Activated T-helper 1 cell treated with Interleukin-2 at 50 U/mL for 16 hours (primary cell): ENCODE measurements at places on chromosomes 4 and X.

- no peak for DNase-seq
These were observed 581.4 kb upstream of the AADAT start for GRCh38 chr4:170671171-170671570.

DNA sequence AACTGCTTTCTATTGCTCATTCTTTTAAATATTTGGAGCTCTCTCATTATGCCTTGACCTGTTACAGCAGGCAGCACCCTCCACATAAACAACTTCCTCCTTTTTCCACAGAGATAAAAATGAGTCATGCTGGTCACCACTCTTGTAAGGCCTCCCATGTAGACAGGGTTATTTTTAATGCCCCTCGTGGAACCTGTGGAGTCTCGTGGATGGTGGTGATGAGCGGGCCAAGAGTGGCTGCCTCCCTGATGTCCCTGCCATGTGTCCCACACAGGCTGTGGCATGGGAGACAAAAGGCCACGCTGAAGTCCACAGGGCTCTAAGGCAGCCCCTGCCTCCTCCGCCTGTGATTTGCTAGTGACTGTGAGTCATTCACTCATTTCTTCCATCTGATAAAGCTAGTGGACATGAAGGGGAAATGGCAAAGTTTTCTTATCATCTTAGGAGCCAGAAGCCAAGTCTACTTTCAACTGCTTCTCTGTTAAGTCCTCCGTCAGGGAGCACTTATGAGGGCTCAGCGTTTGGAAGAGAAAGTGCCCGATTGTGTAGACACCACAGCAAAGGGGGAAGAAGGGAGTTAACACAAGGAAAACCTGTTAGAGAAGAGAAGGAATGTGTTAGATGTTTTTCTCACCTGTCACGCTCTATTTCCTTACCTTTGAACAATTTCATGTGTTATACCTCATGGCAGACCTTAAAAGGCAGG, 121.6 kb upstream of the FAT1 start:
- DNase-seq, result no peak

- no peak for DNase-seq
These were observed 7.7 kb downstream of the NSG1 start for GRCh38 chr4:4394644-4395043.

- no peak for DNase-seq
These were observed 87.1 kb downstream of the VCX2 start for GRCh38 chrX:8084006-8084405.

DNA sequence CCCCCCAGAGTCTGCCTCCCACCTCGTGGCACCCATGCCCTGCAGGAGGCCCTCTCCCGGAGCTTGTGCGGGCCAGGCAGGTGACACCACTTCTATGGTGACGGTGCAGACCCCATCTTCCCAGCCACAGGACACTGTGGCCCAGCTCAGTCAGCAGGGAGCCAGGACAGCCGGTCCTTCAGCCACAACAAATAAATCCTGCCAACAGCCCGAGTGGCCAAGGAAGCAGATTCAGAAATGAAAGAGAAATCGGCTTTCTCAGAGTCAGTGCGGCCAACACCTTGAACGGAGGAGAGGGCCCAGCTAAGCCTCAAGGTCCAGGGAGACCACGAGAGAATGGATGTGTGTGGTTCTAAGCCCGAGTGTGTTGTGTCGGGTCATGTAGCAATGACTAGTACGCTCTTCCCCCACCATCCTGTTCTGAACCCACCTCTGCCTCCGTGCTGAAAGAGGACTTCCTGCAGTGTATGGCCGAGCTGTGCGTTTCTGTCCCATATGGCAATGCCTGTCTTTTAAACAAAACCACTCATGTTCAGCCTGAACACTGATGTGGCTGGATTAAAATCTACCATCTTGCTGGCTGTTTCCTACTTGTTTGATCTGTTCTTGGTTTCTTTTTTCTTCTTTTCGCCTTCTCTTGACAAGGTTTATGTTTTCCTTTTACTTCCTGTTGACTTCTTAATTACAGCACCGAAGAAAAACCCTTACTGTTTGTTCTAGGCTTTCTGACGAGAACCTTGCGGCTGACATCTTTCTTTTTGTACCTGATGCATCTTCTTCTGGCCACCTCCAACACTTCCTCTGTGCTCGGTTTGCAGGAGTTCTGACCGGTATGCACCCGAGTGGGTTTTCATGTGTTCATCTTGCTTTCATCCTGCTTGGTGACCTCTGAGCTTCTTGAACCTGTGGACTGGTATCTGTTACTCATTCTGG, 53.1 kb downstream of the GAK start:
- DNase-seq, result peak; percentile 12

- no peak for DNase-seq
These were observed 100.4 kb downstream of the MMRN1 start for GRCh38 chr4:89995006-89995405.

GRCh38 chrX:48833542-48834138, 1.8 kb downstream of the PCSK1N start:
- DNase-seq, result no peak

- no peak for DNase-seq
These were observed 287.0 kb upstream of the MAGEB18 start for GRCh38 chrX:25851141-25851540.

- no peak for DNase-seq
These were observed 328.4 kb downstream of the PAPSS1 start for GRCh38 chr4:107391630-107392028.

DNA sequence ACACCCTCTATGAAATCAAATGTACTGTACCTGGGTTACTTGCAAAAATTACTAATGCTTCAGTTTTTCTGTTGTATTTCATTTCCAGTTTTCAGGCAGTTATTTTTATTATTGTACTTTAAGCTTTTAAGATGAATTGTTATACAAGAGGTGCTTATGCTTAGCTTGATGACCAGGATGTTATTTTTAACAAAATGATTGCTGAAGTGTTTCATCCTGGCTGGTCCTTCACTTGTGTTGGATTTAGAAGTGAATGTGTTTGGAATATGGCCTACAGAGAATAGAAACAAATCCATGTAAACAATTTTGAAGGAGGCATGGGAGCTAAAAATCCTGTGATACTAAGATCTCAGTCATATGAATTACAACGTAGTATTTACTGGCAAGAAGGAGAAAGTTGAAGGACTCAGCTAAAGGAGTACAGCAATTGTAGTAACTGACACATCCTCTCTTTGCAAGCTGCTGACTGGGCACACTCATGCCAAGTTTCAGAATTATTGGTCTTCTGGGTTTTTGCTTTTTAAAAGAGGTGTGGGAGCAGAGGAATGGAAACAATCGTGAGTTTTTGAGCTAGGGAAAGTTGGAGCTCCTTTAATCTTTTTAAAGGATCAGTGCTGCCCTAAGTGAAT, 9.2 kb downstream of the UBE2A start:
- no peak for DNase-seq

DNA sequence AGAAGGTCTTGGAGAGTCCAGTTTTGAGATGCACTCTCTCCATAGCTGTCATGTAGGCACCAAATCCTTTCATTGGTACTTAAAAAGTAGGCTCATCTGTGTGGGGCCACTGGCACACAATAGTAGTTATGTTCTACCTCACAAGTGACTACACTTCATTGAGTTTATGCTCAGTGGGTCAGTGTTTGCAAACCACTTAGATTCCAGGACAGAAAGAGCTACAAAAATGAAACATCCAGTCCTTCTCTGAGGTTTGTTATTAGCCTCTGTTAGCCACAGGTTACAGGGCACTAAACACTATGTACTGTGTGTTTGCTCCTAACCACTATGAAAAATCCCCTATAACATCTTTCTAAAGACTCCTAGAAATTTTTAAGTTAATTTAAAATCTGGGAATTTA, 13.8 kb downstream of the RAB28 start:
- no peak for DNase-seq

DNA sequence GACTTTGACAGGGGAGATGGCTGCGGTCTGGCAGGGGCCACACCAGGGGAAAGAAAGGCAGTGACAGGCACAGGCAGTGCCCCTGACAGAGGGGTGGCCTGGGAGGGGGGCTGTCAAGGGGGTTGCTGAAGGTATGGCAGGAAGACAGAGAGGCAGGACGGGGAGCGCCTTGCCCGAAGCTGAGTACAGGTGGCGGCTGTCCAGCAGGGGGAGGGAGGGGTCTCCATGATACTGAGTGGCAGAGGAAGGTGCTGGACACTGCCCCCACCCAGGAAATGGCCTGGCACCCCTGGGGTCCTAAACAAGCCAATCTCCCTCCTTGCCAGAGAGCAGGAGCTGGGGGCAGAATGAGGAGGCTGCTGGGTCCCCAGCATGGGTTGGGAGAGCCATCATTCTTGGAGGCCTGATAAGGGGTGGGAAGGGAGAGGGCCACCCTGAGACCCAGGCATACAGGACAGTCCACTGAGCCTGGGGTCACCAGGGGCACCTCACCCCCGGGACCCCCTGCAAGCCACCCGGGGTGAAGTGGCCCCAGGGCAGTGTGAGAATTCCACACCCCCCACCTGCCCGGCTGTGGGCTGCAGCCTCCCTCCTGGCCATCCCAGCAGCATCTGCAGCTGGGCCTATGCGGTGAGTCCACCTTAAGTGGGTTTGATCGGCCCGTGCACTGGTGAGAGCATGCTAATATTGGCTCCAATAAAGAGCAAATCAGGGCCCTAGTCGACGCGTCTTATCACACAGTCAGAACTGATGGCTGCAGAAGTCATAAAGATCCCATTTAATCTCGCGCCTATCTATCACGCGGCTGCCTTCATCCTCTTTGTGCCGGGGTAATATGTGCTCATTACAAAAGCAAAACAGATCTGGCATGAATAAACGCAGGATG, 108.5 kb downstream of the FAM53A start:
- DNase-seq, result no peak

DNA sequence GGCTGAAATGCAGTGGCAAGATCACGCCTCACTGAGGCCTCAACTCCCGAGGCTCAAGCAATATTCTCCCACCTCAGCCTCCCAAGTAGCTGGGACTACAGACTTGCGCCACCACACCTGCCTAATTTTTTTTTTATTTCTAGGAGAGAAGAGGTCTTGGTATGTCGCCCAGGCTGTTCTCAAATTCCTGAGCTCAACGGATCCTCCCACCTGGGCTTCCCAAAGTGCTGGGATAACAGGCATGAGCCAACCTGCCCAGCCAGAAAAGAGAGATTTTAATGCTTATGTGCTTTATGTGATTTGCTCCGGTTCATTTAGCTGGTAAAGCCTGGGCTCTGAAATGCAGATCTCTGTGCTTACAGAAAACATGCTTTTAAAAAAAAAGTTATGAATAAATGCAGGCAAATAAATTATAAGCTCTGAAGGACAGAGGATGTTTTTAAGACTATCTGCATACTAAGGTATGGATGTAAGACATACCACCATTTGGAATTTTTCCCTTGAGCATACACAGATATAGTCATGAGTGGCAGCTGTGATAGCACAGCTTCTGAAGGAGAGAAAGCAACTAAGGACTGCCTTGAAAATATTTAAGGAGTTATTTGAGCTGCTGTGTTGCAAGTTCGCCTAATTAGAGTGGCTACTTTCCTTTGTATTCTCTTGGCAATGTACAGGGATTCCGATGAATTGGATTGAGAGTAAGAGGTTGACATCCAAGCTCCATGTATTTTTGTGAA, 13.8 kb downstream of the GUCY1B1 start:
- DNase-seq, result no peak

DNA sequence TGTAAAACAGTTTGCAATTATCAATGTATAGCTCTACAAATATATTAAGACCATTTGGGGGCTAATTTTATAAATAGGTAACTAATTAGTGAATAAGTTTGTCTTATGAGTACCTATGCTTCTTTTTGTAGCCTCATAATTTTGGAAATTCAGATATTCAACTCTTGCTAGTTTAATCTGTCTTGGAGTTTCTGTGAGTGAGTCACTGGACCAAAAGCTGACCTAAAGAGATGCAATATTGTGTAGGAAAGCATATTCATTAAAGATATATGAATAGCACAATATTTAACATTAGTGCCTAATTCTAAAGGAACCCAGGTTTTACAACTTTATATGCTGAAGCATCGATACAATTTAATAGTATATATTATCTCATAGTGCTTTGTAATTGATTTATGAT, 161.3 kb upstream of the PCDH18 start:
- no peak for DNase-seq

DNA sequence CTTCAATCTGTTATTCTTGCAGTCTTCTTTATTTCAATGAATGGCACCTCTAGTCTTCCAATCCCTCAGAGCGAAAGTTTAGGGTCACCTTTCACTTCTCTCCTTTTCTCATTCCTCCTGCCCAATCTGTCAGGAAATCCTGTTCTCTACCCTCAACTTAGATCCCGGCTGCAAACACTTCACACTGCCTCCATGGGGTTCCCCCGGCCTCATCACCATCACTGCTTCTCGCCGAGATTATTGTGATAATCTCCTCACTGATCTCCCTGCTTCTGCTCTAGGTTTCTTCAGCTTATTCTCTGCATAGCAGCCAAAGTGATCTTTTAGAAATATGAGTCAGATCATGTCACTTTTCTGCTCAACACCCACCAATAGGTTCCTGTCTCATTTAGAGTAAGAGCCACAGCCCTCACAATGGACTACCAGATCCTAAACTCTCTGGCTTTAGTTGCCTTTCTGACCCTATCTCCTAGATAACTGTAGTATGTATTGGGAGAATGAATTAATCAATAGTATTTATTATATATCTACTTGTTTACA, 43.6 kb upstream of the TBC1D9 start:
- DNase-seq, result no peak

DNA sequence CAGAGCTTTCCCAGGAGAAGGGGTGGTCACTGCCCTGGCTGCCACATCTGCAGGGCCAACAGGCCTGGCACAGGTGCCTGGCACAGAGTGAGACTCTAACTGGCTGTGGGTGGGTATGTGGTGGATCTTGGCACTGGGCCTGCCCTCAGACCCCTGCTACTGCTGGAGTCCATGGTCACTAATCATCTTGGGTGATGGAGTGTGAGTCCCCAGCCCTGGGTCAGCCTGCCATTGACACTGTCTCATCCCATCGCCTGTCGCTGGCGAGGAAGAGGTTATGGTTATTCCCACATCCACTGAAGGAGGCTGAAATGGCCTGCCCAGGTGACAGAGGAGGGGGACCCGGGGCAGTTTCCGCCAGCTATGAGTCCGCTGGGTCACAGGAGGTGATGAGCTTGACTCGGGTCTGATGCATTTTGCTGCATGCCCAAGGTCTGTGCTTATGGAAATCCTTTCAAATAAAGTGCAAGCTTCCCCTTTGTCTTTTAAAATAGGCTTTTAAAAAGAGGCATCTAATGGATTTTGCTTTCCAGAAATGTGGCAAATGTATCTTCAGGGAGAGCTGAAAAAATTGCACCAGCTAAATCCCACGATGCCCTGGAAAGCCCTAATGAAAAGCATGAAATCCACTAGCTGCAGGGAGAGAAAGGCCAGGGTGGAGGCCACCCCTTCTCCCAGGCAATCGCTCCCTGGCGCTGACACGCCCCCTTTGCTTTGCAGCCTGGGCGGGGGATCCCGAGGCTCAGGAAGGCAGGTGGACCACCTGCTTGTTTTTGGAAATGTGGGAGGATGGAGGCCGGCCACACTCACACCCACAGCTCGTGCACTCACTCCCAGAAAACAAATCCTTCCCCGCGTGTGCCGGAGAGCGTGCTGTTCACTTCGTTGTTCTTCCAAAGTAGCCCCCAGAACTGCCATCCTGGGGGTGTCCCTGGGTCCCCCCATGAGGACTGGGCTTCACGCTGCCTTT, 54.9 kb downstream of the ABLIM2 start:
- no peak for DNase-seq

DNA sequence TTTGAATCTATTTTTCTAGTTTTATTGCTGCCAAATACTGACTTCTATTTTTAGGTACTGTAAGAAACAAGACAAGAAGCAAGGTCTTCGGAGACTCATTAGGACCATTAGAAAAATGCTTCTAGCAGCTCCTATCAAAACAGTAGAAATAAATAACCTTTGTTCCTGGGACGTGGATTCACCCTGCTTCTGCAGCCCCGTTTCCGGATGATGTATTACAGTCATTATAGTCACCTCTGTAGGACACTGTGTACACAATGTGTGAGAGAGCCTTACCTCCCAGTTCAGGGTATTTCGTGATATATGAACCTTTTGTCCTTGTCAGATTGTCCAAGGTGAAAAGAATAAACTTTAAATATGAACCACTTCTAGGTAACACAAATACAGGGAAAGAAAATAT, 484.0 kb upstream of the TECRL start:
- DNase-seq, result no peak
